NCI-H1092 (cell line): ENCODE measurements at places on chromosomes 5 and 9.

DNA sequence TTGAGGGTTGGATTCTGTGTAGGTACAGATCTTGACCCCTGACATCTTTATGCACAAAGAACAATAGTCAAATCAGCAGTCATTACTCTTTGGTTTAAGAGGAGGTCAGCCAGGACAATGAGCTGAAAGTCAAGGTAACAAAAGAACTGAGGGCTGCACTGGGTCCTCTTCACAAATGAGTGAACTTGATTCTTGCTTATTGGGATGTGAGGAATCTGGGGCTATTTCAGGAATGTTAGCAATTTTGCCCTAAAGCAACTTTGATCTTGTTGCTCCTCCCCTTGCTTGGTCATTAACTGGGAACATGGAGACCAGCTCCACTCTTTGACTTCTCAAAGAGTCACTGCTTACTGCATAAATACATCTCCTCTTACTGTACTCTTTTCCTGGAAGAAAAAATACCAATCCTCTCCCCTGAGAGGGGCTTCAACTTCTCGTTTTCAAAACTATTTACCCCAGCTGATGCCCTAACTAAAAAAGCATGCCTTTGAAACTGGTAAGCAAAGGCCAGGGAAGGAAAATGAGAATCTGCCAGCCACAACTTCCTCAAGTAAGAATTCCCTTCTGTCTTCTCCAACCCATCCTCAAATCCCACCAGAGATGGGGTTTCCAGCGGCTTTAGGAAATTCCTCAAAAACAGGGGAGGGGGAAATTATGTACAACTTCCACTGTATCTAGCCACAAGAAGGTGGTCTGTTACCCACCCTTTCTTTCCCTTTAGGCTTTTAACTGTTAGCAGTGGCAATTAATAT is 368.3 kb downstream of the ENC1 start:
- no peak for DNase-seq

DNA sequence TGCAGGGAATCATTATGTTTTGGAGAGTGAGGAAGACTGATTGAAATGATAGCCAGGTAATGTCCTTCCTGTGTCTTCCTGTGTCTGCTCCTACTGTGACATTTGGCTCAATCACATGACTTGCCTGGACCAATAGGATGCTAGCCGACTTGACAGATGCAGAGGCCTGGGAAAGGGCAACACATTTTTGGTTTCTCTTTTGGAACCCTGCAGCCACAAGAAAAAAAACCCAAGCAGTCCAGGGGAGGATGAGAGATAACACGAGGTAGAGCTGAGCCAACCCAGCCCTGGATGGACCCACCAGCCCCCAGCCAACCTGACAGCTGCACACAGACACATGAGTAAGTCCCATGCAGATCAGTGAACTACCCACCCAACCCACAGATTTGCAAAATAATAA is 256.1 kb upstream of the SMARCA2 start:
- DNase-seq, result no peak

DNA sequence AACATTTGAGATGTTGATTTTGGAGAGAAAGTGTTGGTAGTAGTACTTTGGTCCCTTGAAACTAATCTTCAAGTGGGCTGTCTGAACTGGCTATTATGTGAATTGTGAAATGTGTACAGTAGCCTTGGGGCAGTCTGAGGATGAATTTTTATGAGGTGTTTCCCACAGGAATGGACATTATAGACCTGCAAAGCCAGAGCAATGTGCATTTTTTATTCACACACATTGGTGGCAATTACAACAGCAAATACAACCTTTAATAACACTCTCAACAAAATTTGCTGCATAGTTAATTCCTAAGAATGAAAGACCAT is 147.0 kb downstream of the PAM start:
- no peak for DNase-seq

GRCh38 chr5:116772152-116772501 is 197.5 kb upstream of the SEMA6A start:
- no peak for DNase-seq

DNA sequence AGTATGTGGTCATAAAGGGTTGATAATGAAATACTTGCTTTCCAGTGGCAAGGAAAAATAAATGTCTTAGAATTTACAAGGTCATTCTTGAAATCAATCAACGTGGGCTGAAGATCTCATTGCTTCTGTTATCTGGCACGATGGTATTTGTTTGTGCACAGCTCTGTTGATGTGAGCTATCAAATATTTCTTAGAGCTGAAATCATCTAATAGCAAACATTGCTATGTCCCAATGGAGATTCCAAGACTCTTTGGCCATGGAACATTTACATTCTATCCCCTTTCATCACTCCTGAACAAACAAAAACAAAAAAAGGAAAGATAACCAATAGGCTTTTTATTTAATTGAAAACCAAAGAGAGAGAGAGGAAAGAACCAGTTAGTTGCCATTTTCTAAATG is 111.5 kb upstream of the CCDC152 start:
- no peak for DNase-seq

DNA sequence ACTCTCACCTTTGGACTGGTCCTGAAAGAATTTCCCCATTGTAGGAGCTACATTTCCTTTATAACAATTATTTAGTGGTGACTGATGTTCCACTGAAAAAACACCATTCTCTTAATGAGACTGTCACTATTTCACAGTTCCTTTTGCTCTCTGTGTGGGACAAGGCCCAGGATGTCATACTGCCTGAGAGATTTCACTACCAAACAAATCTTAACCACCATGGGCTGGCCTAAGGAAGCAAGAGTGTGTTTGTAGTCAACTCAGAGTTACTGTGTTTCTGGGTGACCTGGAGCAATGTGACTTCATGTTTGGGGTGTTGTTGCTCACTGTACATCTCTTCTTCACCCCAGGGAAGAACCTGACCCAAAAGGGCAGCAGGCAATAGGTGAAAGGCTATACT is 50.1 kb upstream of the ZNF608 start:
- no peak for DNase-seq

DNA sequence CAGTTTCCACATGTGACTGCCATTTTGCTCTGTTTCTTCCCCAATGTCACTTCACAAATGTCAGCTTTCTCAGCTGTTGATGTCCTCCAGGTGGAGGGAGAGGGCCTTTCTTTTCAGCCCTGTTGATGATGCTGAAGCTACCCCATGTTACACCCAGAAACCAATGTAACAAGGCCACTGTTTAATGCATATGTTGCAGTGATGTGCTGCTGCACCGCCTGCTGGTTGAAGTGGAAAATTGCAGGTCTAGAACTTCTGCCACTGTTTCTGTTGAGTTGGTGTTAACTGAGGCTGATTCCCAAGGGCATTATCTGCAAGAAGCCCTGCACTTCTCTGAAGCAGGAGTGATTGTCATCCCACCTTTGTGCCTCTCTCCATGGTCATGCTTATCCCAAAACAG is 428.4 kb downstream of the KDM4C start:
- no peak for DNase-seq

GRCh38 chr5:153796527-153796926 is 242.2 kb downstream of the FAM114A2 start:
- no peak for DNase-seq

DNA sequence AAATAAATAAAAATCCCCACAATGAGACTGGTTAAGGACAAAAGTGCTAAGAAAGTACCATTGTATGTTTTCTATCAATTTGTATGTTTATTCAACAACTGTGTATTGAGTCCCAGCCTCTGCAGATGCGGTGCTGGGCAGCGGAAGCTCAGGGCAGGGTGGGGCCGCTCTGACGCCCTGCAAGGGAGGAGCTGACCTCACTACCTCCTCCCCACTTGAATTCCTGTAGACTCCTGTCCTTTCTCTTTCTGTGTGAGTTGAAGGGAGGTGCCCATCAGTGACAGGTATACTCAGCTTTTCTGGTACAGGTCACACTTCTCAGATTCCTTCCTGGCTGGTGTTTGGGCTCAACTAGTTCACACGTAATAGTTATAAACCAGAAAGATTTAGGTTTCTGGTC is 27.0 kb downstream of the ANGPTL2 start:
- no peak for DNase-seq

- no peak for DNase-seq
Observed at GRCh38 chr5:37710965-37711364, 128.9 kb downstream of the GDNF start.

GRCh38 chr9:98900244-98900643 is 43.5 kb upstream of the COL15A1 start:
- DNase-seq, result no peak
